ENCODE measurements at places on chromosomes 16 and 17.

- DNase-seq = peak; percentile 47
These were observed 12.5 kb downstream of the TOM1L2 start for GRCh38 chr17:17959520-17960361.

DNA sequence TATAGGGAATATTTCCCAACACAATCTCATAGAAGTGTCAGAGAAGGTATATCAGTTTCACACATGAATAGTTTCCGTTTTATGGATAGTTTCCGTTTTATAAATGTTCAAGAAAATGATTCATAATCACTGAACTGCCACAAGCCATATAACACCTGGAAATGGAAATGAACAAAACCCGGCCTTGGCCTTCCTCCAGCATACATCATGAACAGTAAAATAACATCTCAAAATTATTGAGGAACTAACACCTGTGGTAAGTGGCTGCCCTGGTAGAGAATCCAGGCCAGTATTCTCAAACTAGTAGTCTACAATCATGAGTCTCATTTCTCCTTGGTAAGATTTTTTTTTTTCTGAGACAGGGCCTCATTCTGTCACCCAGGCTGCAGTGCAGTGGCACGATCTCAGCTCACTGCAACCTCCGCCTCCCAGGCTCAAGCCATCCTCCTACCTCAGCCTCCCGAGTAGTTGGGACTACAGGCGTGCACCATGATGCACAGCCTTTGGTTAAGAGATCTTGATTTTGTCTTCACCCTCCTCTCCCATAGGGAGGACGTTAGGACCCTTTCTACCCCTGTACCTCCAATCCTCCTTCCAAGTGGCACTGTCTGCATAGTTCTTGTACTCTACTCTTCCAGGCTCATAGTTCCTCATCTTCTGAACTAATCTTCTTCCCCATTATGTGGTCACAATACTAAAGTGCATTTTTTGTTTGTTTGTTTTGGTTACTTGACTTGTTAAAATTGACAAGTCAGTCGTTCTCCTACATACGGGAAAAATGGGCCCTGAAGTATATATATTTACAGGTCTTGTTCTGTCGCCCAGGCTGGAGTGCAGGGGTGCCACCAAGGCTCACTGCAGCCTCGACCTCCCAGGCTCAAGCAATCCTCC lies 15.0 kb upstream of the RGS9 start:
- peak; percentile 46 for DNase-seq

DNA sequence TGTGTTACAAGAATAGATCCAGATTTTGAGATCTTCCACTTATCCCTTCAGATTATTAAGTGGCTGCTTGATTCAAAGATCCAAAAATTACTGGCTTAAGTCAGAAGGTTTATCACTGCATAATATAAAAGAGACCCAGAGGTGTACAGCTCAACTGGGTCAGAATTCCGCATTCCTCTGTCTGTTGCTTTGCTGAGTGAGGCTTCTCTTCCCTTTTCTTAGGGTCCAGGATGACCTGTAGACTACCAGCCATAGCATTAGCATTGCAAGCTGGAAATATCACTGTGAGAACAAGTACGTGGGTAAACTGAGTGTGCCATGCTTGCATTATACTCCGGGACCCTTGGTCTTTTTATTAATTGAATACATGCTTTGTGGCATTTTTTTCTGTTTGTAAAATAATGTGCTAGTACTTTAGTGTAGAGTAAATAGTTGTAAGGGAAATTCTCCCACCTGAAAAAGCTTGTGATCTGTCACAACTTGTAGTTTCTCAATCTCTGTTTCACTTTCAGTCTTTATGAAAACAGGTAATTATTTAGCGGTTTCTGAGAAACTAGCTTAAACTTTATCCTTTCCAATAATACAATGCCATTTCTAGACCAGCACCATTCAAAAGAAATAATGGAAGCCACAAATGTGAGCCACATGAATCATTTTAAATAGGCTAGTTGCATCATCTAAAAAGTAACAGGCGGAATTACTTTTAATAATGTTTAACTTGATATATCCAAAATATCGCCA lies 61.6 kb downstream of the TNRC6C start:
- no peak for DNase-seq

- DNase-seq = no peak
These were observed 22.9 kb downstream of the IKZF3 start for GRCh38 chr17:39841134-39841683.

- no peak for DNase-seq
These were observed 27.3 kb downstream of the RNF213 start for GRCh38 chr17:80287806-80288567.

- no peak for DNase-seq
These were observed 7.2 kb downstream of the SOCS7 start for GRCh38 chr17:38358586-38359513.

DNA sequence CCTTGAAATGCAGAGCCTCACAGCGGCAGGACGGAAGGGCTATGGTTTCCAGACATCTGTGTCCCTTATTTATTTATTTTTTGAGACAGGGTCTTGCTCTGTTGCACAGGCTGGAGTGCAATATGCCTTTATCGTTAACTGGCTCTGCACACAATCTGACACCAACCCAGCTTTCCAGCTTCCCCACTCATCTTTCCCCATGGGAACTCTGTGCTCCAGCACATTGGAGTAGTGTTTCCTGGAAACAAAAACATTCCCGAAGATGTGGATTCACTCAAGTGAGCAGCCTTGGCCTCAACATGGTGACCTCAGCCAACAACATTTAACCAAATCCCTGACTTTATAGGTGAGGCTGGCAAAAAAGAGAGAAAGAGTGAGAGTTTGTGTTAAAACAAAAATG lies 307.1 kb downstream of the TMEM114 start:
- DNase-seq = no peak

GRCh38 chr16:81318711-81319110 lies 3.9 kb downstream of the GAN start:
- no peak for DNase-seq

DNA sequence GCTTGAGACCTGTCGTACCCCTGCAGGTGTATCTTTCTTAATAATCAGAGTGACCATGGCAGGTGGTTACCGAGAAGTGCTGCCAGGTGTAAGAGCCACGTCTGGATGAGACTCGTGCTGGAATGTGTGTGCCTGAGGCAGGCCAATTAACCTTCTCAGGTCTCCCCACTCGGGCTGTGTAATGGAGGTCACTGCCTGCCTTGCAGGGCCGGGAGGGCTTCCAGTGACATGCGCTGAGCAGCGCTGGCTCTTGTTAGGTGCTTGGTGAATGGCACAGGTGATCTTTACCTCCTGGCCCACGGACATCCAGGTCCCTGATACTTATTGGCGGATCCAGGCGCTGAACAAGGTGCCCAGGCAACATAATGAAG lies 4.6 kb upstream of the GSE1 start:
- DNase-seq = no peak

GRCh38 chr16:17450291-17450690 lies 20.5 kb downstream of the XYLT1 start:
- no peak for DNase-seq

GRCh38 chr16:84611041-84611440 lies 6.8 kb downstream of the COTL1 start:
- no peak for DNase-seq

DNA sequence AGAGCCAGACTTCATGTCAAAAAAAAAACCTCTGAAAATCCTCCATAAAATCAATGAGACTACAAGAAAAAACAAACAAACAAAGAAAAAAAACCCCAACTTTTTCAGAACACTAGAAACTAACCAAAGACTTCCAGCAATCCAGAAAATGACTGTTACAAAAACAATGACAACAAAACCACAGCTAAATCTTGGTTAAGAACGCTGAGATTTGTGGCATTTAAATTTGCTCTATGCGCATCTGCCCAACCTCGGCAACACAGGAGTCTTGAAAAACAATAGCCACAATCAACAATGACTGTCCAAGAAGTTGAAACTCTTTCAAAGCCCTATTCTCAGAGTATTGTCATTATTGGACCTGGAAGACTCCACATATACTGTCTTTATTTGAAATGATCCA lies 402.4 kb downstream of the ZFHX3 start:
- no peak for DNase-seq

Measured in stimulated activated CD4-positive, alpha-beta T cell treated with anti-CD3 and anti-CD28 coated beads, Interleukin-4, amount 100 ng/mL, for 48 hours (primary cell).